ENCODE measurements at places on chromosomes 13 and 19.

- no peaks in the 10 kb centered on the region for H3K36me3 ChIP-seq
- H3K4me1 ChIP-seq: no peaks in the 10 kb centered on the region
- no peak overlapping the region for H3K4me3 ChIP-seq
- no peak overlapping the region for H3K27ac ChIP-seq
- H3K27me3 ChIP-seq: peaks cover 11% of the 10 kb centered on the region
- no peak for DNase-seq
Measured at GRCh38 chr13:94997126-94997525, 284.8 kb upstream of the SOX21 start.

- H3K4me3 ChIP-seq: no peak overlapping the region
- peaks cover 6% of the 10 kb centered on the region for H3K27me3 ChIP-seq
- no peak overlapping the region for H3K27ac ChIP-seq
- no peak for DNase-seq
- H3K4me1 ChIP-seq: no peaks in the 10 kb centered on the region
Measured at GRCh38 chr13:23999424-23999823, 102.1 kb upstream of the C1QTNF9B start.

- H3K27ac ChIP-seq: no peak overlapping the region
- peaks cover 30% of the 10 kb centered on the region for H3K4me1 ChIP-seq
- H3K36me3 ChIP-seq: peaks cover 12% of the 10 kb centered on the region
Measured at GRCh38 chr13:114077933-114078325, 54.5 kb downstream of the RASA3 start.

DNA sequence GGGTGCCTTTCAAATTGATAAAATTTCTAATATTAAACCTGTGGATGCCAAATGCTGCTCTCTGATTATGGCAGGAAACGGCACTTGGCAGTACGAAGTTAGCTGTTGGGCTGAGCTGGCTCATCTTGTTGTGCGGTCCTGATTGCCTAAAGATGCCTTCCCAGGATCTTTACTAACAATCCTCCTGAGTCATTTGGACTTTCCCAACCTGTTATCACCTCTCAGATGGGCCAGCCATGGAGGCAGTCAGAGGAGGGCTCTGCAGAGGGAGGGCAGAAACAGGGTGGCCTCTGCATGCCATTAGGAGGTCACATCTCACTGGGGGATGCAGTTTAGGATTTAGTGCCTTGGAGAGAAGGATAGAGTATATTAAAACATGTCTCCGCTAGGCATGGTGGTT is 27.3 kb downstream of the ALOX5AP start:
- peaks cover 40% of the 10 kb centered on the region for H3K36me3 ChIP-seq
- H3K27me3 ChIP-seq: no peaks in the 10 kb centered on the region
- peaks cover 2% of the 10 kb centered on the region for H3K4me1 ChIP-seq
- no peak overlapping the region for H3K4me3 ChIP-seq

DNA sequence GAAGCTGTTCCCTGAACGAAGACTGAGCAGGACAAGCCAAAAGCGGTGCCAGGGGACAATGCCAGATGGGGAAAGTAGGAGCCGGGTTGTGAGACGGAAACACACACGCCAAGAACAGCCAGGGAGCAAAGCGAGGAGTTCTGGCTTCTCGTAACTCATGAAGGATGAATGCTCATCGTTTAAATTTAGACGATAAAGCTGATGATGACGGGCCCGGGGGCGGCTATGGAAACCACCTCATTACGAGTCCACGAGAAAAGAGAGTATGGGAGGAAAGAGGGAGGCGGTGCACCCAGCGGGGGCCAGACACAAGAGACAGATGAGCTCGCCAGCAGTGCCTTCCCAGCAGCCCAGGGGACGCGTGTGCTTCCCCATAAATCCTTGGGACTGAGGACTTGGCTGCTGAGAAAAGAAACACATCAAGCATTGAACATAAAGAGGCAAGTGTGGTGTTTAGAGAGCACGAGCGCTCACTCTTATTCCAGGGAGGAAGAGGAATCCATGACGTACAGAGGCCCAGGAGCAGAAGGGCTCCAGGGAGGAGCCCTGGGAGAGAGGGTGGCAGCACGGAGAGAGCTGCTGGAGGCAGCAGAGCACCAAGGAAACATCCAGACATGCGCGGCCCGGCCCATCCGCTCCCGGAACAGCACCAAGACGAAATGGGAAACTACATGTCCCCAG is 70.7 kb downstream of the EPS15L1 start:
- H3K27me3 ChIP-seq: no peaks in the 10 kb centered on the region
- peak overlapping the region; percentile 99 for H3K27ac ChIP-seq
- peaks cover 19% of the 10 kb centered on the region for H3K4me1 ChIP-seq
- H3K36me3 ChIP-seq: peaks cover 31% of the 10 kb centered on the region

GRCh38 chr13:99378985-99379733 is 72.0 kb upstream of the GPR183 start:
- H3K27me3 ChIP-seq: no peaks in the 10 kb centered on the region
- peak overlapping the region; percentile 100 for H3K27ac ChIP-seq
- H3K4me3 ChIP-seq: peak overlapping the region; percentile 53
- no peak for DNase-seq

DNA sequence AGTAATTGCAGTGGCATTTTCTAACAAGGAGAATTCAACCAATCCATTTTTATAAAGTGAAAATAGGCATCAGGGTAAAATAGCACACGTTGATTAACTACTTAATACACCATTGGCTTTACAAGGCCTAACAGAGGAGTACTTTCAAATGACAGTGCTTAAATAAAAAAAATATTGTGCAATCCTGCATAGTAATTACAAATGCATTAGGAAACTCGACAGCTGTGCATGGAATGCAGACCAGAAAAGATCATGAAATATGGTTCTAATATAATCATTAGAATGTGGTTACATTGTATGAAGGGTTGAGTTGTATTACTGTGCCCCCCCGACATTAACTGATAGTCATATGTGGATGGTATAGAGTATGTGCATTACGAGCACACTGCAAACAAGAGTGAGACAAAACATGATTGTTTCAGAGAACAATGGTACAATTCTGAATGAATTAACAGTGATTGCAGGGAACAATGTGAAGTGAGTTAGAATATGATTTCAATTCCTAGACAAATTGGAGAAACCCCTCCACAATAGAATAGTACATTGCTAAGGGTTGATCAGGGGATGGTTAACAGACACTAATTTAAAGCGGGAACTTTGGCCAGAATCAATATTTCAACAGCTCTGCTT is 270.6 kb downstream of the GPC5 start:
- H3K36me3 ChIP-seq: no peaks in the 10 kb centered on the region
- no peak overlapping the region for H3K27ac ChIP-seq
- H3K27me3 ChIP-seq: no peaks in the 10 kb centered on the region
- no peaks in the 10 kb centered on the region for H3K4me1 ChIP-seq
- no peak overlapping the region for H3K4me3 ChIP-seq
- no peak for DNase-seq

Data from memory B cell (primary cell).